ENCODE measurements at places on chromosomes 5 and 9.

- no peak for DNase-seq
Measured at GRCh38 chr5:143014017-143014651, 244.0 kb downstream of the ARHGAP26 start.

DNA sequence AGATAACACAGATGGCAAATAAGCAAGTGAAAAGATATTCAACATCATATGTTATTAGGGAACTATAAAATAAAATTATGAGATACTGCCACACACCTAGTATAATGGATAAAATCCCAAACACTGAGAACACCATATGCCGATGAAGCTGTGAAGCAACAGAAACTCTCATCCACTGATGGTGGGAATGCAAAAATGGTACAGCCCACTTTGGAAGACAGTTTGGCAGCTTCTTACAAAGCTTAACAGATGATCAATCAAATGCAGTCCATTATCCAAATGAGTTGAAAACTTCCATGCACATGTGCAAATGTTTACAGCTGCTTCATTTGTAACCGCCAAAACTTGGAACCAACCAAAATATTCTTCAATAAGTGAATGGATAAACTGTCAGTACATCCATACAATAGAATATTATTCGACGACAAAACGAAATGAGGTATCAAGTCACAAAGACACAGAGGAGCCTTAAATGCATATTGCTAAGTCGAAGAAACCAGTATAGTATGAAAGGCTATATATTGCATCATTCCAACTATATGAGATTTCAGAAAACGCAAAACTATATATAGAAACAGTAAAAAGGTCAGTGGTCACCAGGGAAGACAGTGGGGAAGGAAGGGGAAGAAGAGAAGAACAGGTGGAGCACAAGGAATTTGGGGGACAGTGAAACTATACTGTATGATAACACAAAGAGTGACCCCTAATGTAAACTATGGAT lies 14.9 kb downstream of the PFDN1 start:
- no peak for DNase-seq

DNA sequence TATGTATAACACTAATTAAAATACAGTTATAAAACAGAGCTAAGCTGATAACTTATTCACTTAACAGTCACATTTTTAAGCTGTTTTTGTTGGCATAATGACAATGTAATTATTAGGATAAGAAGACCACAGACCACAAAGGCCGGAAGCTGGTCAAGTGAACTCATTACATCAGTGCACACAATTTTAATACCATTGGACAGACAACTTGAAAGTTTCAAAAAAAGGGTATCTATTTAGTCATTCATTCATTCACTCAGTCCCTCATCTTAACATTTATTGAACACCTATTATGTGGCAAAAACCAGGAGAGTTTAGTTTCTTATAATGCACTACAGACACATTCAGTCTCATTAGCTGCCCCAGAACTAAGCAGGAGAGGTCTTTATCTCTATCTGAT lies 11.6 kb downstream of the ERP44 start:
- no peak for DNase-seq

GRCh38 chr5:38450627-38451026 lies 105.8 kb downstream of the LIFR start:
- DNase-seq: no peak

DNA sequence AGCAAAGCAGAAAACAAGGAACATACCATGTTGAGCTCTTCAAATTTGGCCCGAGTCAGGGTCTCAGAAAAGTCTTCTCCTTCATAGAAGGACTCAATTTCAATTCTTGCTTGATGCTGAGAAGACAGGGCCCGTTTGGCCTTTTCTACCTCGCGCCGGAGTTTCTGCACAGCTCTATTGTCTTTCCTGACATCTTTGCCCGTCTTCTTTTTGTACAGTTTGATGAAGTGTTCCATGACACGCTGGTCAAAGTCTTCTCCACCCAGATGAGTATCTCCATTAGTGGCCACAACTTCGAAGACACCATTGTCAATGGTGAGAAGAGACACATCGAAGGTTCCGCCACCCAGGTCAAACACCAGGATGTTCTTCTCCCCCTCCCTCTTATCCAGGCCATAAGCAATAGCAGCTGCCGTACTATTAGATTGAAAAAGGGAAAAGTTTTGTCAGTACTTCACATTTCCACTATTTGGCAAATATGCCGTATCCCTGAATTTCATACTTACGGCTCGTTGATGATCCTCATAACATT lies 2.2 kb downstream of the HSPA5 start:
- DNase-seq: no peak

DNA sequence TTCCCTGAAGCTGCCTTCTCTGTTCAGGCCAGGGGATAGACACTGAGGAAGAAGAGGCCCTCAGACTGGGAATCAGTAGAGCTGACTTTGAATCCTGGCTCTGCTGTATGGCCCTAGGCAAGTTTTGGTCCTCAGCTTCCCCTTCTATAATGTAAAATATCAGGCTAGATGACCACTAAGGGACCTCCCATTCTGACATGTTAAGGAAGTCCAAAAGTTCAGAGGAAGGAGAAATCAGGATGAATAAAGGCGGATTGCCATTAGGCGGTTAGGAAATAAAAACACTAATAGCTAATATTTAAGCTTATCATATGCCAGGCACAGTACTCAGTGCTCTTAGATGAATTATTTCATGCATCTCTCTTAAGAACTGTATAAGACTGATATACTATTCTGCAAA lies 8.9 kb upstream of the TNIP1 start:
- DNase-seq: no peak

GRCh38 chr5:50623666-50624065 lies 42.8 kb upstream of the PARP8 start:
- DNase-seq: no peak

DNA sequence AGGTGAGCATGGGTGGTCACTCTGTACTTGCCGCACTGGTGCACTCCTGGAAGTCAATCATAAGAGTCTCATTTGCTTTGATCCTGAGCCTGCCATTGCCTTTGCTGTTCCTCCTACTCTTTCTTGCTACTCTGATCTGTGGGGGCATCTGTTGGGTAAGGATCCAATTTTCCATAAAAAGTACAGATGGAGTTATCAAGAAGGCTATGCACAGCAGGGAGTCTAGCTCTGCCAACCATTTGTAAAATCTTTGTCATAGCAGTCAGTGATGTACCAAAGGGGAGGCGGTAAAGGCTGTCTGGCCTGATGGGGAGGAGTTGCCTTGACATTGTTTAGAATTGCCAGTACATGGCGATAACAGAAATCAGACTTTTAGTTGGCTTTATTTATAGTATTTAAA lies 109.0 kb upstream of the PLPPR1 start:
- DNase-seq: no peak

DNA sequence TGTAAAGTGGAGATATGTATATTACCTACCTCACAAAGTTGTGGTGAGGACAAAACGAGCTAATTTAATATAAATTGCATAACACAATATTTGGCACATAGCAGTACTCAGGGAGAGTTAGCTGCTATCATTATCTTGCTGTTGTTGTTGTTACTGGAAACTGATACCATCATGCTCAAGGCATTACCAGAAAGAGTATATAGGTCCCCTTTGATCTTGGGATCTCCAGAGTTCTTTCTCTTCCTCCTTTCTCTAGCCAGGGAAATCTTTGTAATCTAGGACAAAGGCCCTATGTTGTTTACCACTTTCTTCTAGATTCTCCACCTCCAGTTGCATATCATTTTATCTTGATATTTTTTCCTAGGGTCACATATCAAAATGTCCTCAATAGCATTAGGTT lies 114.8 kb upstream of the RASA1 start:
- DNase-seq: no peak

GRCh38 chr9:92948038-92948534 lies 763 bp downstream of the FGD3 start:
- DNase-seq: no peak

DNA sequence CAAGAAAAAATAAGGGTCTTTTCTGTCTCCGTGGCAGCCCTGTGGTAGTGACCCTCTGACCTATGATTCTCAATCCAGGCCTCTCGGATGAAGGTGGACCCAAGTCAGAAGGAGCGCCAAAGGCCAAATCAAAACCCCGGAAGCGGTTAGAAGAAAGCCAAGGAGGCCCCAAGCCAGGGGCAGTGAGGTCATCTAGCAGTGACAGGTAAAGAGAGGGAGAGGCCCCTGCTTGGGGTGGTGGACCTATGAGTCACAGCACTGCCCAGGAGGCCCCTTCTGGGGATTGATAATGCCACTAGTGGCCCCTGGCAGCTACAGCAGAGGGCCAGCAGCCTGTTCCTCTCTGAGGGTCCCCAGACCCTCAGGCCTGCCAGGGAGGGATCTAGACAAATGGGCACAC lies 6.4 kb upstream of the SLC2A8 start:
- DNase-seq: no peak

DNA sequence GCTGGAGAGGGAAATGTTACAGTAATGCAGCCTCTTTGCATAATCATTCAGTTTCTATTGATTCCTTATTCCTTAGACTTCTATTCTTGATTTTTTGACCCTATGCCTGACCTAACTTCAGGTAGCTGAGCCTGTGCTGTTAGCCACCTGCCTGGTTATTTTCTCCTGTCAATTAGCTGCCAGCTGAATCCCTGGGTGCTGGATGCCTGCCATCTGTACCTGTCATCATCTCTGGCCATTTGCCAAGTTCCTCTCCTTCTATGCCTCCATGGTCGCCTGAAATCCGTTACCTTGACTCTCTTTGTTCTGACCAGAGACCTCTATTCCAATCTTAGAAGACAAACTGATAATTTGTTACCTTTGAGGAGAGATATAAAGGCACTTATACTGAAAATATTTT lies 178.3 kb downstream of the CAVIN4 start:
- no peak for DNase-seq

GRCh38 chr5:123868881-123869280 lies 356.9 kb downstream of the CSNK1G3 start:
- no peak for DNase-seq

- DNase-seq: no peak
Measured at GRCh38 chr5:154364771-154365170, 81.0 kb upstream of the SAP30L start.

GRCh38 chr9:98009936-98010335 lies 26.8 kb downstream of the ANP32B start:
- no peak for DNase-seq
